ENCODE measurements at places on chromosomes 2 and 18.

GRCh38 chr18:68035774-68036522 lies 519.4 kb upstream of the DSEL start:
- DNase-seq, result no peak

GRCh38 chr2:203501873-203502272 lies 33.2 kb downstream of the RAPH1 start:
- DNase-seq, result no peak

- no peak for DNase-seq
These were observed 55.5 kb downstream of the PRKCE start for GRCh38 chr2:45707006-45707405.

GRCh38 chr2:240622531-240623235 lies 2.6 kb upstream of the GPR35 start:
- DNase-seq, result no peak

DNA sequence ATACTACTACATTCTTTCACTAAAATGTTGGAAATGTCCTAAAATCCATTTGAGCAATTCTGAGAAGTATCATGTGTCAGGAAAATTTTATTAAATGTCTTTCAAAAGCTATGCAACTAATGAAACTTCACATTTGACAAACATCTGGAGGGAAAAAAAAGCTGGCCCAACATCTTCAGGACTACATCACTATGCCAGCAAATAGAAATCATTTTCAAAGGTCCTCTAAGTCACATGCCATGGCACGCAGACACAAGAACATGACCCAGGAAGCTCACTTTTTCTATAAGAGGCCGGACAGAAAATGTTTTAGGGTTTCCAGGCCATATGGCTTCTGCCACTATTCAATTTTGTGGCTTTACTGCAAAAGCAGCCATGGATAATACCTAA lies 11.6 kb downstream of the KANSL3 start:
- DNase-seq, result no peak

DNA sequence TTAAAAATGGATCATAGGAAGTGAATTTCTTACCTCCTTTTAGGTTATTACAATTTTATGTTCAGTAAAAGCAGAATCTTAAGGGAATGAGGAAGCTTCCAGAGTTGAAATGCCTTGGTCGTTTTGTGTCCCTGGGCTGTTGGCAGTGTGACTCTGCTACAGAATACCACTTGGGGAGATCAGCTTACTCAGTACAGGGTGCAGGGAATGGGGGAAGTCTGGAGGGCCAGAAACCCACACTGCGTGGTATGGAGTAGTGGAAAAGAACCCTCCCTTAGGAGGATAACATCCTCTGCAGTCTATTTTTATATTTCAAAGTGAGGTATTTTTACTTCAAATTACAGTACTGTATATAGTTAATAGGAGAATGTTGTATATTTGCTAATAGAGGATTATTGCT lies 51.1 kb downstream of the R3HDM1 start:
- no peak for DNase-seq

GRCh38 chr18:48572402-48573126 lies 33.7 kb downstream of the CTIF start:
- no peak for DNase-seq

DNA sequence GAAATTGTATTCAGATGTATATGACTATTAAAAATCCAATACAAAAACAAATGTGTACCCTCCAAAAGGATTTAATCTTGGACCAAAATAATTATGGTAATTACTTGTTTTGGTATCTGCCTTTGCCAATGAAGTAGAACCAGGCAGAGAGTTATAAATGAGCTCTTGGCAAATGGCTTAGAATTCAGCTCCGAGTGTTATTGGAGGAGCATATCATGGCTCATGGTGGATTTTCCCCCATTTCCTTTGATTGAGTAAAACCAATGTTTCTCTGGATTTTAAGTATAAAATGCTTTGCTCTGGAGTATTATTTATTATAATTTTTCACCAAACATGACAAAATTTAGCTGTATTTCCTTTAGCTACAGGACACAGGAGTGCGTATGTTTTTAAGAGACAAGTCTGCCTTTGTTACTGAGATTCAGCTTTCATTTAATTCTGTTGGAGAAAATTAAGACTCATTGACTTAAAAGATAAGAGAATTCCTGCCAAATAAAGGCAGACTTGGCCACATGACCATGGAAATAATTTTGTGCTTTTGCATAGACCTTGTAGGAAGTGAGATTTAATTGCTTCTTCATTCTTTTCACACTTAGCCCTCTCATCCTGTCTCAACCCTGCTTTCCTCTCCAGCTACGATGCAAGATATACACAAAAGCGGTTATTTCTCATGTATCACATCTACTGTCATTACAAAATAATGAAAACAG lies 281.0 kb upstream of the SOX11 start:
- DNase-seq, result no peak

GRCh38 chr2:10222-10875 lies 36.0 kb downstream of the FAM110C start:
- DNase-seq, result no peak

DNA sequence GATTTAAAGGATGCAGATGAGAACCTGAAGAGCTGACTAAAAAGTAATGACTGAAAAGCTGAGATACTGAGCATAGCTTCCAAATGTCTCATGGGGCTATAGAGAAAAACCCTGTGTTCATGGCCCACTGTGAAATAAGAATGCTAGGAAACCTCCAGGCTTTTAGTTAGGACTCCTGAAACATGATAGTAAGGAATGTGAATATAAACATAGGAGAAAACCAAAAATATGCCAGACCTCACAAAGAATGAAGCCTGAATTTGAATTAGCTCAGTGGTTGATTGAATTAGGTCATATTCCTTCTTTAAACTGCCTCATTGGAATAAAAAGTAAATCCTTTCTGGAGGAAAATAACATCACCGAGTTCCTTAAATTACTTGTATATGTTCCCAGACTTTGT lies 194.5 kb upstream of the NXPH2 start:
- DNase-seq, result no peak

DNA sequence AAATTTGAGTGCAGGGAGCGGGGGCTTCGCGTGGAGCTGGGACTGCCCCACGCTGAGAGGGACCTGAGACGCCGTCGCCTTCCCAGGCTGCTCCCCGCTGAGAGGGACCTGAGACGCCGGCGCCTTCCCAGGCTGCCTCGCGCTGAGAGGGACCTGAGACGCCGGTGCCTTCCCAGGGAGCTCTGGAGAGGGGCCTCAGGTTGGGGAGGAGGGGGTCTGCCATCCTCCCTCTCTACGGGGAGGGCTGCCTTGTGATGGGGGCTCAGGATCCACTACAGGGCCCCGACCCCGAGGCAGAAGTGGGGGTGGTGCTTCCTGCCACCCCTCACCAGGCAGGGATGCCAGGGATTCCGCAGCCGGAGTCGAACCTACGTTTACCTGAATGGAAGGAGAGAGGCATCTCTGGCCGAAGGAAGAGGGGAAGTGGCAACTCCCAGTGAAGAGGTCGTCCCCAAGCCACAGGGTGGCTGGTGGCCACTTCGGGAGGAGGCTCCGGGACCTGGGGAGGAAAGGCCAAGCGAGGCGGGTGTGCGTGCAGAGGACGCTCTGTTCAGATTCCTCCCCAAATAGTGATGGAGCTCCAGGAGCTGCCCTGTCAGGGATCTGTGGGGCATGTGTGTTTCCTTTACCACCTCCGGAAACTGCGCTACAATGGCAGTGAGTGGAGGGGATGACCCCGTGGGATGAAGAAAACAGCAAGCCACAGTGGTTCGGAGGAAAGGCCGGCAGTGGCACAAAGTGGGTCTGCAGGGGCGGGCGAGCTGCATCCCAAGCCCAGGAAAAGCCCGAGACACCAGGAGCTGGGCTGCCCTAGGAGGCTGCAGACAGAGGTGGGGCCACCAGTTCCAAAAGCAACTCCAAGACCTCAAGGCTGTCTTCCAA lies 108.2 kb upstream of the CTDP1 start:
- DNase-seq, result no peak

GRCh38 chr18:37313624-37314023 lies 252.0 kb downstream of the CELF4 start:
- no peak for DNase-seq

GRCh38 chr2:98282109-98282508 lies 64.1 kb upstream of the CNGA3 start:
- DNase-seq, result no peak

DNA sequence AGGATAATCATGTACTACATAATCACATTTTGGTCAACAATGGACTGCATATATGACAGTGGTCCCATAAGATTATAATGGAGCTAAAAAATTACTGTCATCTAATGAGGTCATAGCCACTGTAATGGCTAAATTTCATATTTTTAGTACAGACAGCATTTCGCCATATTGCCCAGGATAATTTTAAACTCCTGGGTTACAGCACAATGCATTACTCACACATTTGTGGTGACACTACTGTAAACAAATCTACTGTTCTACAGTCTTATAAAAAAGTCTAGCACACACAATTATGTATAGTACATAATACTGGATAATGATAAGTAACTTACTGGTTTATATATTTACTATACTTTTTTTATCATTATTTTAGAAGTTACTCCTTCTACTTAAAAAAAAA lies 12.8 kb downstream of the EIF2AK2 start:
- DNase-seq, result no peak

DNA sequence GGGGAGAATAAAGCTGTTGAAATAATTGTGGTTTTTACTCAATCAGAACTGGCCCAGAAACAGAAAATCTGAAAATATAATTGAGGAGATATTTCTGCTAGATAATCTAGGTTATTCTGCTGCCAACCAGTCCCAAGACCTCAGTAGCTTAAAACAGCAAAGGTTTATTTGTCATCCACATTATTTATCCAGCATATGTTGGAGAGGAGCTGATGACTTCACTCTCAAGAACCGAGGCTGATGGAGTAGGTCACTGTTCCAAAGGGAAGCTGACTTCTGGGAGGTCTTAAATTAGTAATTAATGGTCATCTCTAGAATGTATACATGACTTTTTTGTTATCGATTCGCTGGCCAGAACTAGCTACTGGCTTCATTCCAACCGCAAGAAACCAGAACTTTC lies 124.8 kb upstream of the CTNNA2 start:
- no peak for DNase-seq

- no peak for DNase-seq
These were observed 24.1 kb upstream of the TMEM178A start for GRCh38 chr2:39641635-39642034.

DNA sequence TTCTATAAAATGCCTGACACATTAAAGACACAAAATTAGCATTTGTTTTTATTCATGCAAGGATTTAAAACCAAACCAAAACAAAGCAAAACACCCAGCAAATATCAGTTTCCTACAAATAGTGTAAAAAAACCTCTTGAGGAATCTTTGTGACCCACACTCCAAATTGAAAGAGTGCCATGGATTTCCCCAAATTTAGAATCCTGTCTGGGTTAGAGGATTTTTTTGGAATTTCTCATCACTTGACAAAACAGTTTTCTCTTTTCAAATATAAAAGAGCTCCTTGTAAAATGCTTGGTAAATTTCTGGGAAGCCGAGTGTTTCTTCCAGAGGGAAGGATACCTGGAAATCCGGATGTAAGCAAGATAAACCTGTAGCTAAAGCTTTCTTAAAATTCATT lies 1.7 kb upstream of the FN1 start:
- no peak for DNase-seq

GRCh38 chr2:25355270-25355669 lies 13.5 kb upstream of the DNMT3A start:
- no peak for DNase-seq

GRCh38 chr2:42558827-42559226 lies 9.6 kb upstream of the MTA3 start:
- no peak for DNase-seq

DNA sequence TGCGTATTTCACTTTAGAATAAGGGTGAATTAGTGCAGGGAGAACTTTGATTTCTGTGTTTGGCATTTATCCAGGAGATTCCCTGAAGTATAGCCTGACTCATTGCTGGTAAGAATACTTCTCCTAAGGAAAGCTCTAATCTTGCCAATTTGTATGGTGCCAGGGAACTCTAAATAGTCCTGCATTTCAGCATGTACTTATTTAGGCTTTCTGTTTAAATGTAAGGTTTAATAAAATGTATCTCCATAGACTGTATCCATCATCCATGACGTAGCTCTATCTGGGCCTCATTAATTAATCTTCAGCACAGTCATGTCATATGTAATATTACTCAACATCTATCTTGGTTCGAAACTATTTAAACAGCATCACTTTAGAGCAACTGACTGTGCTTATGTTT lies 127.7 kb downstream of the DOK6 start:
- no peak for DNase-seq

GRCh38 chr2:177635696-177636095 lies 243.1 kb downstream of the AGPS start:
- DNase-seq, result no peak

DNA sequence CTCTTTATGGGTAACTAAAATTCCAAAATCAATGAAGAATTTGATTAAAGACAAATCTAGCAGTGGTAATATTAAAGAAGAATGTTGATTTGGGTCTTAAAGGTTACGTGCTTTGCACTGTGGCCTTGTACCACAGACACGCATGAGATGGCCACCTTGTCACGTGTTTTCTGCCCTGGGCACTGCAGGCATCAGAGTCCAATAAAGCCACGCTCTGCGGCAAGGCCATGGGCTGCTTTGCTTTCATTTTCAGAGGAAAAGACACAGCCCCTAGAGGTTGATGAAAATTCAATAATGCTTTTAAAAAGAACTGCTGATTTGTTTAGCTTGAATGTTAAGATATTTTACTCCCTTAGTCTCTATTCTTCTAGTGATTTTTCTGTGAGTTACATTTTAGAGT lies 30.4 kb downstream of the AOX1 start:
- DNase-seq, result no peak

GRCh38 chr2:46194856-46195255 lies 102.4 kb upstream of the EPAS1 start:
- DNase-seq, result no peak

GRCh38 chr2:183059561-183059960 lies 19.0 kb upstream of the DUSP19 start:
- no peak for DNase-seq

DNA sequence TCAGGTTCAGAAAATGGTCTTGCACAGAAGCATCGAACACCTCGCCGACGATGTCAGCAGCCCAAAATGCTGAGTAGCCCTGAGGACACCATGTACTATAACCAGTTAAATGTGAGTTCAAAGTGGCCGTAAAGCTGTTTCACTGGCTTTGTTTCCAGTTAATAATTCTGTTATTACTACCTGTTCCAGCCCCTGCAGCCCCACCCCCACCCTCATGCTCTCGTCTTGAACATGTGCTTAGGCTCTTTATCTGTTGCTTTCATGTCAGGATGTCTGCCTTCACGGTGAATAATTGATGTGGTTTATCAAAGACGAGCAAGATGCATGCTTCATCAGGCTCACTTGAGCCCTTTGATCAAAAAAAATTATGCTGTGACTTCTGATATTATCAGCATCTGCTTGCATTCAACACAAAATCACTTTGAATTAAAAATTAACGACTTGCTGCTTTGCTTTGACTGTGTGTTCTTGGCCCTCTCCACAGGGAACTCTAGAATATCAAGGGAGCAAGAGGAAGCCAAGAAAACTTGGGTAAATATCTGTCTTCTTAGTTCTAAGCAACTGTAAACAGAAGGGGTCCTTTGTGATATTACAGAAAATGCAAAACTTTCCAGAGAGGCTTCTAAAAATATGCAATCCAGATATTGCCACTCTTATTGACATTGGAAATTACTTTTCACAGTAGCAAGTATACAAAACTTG lies 63.4 kb upstream of the SP5 start:
- DNase-seq, result peak; percentile 37

Data from effector CD8-positive, alpha-beta T cell (primary cell).